ENCODE measurements at places on chromosomes 4 and X.

GRCh38 chr4:180057299-180057721 lies 2185.9 kb upstream of the TENM3 start:
- no peak for DNase-seq

DNA sequence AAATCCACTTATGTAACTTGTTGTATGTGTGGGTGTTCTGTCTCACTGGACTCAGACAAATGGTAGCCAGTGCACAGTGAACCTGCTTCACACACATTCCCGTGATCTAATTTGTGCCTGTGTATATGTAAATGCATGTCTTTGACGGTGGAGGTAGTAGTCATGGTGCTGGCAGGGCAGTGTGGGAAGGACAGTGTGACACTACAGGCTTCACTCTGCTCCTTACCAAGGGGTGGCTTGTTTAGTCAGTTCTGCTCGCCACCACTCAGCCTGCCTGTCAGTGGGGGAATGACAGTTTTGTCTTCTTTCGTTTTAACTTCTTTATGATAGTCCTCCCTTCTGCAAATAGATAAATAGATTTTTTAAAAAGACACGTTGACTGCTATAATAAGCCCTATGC lies 17.7 kb upstream of the PAQR3 start:
- no peak for DNase-seq

DNA sequence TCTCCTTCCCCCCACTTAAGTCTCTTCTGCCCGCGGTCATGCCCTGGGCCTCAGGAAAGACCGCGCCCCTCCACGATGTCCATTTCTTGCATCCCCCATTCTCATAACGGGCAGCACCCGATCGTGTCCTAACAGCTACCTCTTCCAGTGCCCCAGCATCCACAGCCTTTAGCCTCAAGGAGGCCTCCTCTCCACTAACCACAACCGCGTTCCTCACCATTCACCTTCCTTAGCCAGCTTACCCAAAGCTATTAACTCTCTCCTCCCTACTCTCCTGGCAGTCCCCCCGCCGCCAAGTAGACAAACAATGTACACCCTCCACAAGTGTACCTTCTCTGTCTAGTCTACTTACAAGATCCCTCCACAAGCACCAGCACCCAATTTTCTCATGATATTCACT lies 58.6 kb upstream of the PAGE5 start:
- no peak for DNase-seq

DNA sequence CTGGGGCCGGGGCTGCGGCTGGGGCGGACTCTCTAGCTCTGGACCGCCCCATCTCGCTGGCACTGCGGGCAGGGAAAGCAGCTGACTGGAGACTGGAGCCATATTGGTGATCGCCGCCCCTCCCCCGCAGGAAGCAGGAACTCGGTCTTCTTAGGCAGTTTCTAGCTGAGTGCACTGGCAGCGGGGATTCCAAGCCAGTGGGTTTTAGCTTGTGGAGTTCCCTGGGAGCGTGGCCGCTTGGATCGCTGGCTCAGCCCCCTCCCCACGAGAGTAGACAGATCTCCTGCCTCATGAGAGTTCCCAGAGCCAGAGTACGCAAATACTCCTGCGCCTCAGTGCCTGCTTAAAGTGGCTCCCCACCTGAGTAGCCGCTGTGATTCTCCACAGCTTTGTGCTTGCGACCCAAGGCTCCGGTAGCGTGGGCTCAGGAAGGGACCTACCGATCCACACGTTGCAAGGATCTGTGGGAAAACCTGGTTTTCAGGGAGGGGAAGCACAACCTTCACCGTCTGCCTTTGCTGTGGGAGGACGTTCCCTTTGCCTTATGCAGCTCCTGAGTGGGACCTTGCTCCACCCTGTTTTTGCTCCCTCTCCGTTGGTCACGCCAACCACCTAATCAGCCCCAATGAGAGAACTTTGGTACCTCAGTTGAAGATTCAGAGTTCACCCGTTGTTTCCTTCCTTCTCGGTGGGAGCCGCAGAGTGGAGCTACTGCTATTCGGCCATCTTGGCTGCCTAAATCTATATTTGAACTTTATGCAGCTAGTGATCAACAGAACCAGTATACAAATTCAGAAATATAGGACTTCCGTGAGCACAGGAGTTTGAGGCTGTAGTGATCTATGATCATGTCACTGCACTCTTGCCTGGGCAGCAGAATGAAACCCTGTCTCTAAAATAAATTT lies 803.9 kb upstream of the PCDH10 start:
- no peak for DNase-seq

- DNase-seq = no peak
Measured at GRCh38 chr4:26015133-26015651, 101.2 kb downstream of the SMIM20 start.

- DNase-seq = no peak
Measured at GRCh38 chr4:175805846-175806245, 6.2 kb downstream of the GPM6A start.

DNA sequence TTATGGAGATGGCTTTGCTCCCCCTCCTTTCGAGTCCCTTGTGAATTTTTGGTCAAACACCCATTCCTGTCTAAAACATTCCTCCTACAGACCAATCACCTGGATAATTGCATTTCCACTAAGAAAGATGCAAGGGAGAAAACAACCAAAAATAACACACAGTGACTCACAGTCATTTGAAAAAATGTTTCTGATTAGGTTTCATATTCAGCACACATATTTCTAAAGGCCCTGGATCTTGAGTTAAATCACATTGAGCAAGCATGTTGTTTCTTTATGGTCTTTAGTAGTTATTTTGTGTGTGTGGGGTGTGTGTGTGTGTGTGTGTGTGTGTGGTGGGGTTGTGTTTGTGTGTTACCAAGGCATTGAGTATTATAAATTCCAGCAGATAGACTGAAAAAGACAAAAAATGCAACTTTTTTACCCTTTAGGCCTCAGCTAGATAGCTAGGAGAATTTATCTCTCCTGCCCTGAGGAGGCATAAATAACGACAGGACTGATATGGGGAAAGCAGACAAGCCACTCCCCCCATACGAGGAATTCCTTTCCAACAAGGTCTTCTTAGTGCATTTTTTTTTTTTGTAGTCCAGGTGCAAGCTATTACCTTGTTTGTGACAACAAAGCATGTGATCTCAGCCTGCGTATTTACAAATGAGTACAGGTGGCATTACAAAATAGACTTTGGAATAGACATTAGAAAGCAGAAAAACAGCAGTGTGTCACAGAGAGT lies 265.4 kb upstream of the ADGRL3 start:
- DNase-seq = no peak

- no peak for DNase-seq
Measured at GRCh38 chrX:97740886-97741285, 857.2 kb downstream of the RPA4 start.

DNA sequence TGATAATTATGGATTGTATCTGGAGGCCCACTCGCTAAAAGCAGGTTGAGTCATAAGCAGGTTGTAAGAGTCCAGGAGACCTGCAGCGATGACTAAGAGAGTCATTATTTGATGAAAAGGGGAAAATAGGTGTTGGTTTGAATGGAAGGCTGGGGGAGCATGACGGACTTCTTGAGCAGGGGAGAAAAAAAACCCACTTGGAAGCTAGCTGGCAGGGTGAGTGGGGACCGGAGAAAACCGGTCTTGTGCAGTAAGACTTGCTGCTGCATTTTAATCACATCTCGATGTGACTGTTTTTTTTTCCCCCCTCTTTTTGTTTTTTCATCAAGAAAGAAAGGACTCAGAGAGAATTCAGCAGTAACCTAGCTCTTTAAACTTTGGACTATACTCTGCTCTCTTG lies 90.0 kb downstream of the IGSF1 start:
- DNase-seq = no peak

DNA sequence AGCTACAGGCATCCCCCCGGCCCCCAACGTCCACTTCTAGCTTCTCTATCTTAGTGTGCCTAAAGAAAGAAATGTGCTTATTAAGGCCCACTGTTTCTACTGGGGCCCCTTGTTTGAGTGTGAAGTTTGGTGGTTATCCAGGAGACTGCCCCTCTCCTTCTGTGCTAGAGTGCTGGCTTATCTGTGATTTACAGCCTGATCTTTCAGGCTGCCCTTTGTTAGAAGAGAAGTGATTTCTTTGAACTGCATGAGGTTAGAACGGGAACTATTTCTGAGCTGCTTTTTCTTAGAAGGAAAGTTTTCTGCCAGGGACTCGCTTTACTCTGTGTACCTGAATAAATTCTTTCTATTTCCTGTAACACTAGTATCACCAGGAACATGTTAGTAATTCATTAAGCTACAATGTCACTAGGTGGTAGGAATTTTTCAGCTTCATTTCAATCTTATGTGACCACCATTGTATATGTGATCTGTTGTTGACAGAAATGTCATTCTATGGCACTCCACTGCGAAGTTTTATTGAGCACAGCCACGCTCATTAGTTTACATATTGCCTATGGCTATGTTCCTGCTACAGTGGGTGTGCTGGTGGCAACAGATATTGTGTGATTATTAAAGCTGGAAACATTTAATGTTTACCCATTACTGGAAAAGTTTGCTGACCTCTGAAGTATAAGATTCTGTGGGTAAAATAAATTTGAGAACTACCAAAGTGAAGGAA lies 193.8 kb upstream of the CXorf51B start:
- no peak for DNase-seq

DNA sequence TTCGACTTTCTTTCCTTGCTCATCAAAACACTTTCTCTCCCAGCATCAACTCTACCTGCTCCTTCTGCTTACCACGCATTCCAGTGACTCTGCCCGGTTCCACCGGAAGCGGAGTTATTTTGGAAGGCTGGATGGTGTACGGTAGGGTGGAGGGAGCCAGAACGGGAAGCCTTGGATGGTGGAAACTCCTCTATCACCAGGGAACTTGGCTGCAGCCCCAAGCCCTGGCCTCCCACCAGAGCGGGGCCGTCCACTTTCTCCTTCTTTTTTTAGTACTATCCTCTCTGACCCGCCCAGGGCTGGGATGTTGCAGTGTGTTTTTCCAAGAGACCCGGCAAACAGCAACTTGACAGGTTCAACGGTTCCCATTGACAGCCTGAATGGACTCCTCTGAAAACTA lies 27.6 kb downstream of the ADGRG2 start:
- DNase-seq = no peak

- DNase-seq = peak; percentile 38
Measured at GRCh38 chr4:1010395-1011021, 918 bp upstream of the FGFRL1 start.

- no peak for DNase-seq
Measured at GRCh38 chr4:26568446-26568994, 15.4 kb upstream of the TBC1D19 start.

GRCh38 chrX:124260845-124261244 lies 71.6 kb upstream of the TEX13D start:
- no peak for DNase-seq

GRCh38 chr4:119329835-119330620 lies 8.1 kb upstream of the FABP2 start:
- DNase-seq = no peak

GRCh38 chrX:12951595-12951975 lies 23.3 kb upstream of the TMSB4X start:
- no peak for DNase-seq

- no peak for DNase-seq
Measured at GRCh38 chrX:69238887-69239231, 73.6 kb upstream of the PJA1 start.

DNA sequence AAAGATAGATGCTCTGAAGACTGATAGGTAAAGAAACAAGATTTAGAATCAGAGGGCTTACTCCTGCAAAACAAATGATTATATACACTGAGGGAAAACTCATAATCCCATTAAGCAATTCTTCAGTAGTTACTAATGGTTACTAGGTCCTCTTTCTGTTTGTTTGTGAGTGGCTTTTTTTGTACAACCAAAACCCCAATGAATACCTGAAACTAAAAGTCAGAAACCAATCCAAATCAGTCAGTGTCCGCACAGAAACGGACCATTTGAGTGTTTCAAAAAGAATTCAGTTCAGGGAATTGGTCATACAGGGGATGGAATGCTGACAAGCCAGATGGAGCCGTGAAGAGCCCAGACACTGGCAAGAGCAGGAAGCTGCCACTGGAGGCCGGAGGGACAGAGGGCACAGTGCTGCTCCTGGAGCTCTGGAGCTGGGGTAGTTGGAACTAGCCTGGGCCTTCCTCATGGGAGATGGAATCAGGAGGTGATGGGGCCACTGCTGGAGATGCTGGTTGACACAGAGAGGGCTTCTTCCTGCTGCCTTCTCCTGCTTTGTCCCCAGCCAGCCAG lies 31.9 kb downstream of the SETD7 start:
- DNase-seq = no peak

- peak; percentile 53 for DNase-seq
Measured at GRCh38 chr4:74096265-74096980, 2.6 kb downstream of the CXCL2 start.

DNA sequence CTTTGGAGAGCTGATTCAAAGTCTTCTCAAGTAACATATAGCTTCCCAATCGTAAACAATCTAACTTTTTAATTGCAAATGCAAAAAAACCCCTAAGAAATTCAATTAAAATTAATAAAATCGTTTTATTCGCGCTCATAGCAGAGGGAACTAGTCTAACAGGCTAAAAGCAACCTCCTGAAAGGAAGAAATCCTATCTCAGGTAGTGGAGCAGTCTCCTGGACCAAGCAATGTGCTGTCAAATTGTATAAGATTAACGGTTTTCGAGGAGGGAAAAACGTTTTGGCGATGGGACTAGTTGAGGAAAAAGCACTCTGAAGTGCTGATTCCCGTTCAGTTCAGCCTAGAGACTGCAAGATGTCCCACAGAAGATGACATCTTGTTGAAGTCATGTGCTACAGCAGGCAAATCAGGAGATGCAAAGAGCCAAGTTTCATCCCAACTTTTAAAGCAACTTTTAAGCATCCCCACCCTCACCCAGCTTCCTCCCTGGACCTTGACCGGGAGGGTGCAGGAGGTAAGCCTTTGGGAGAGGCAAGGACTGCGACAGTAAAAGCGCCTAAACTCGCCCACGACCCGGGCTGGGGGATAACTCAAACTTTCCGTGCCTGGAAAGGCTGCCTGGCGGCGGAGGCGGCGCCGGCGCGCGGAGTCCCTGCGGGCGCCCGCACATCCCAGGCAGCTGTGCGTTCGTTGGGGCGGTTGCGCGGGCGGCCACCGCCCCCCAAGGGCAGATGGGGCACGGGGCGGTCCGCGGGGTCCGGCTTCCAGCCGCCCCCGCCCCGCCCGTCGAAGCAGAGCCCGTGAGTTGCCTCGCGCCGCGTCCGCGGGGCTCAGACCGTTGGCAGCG lies 784 bp downstream of the MAP7D3 start:
- no peak for DNase-seq

DNA sequence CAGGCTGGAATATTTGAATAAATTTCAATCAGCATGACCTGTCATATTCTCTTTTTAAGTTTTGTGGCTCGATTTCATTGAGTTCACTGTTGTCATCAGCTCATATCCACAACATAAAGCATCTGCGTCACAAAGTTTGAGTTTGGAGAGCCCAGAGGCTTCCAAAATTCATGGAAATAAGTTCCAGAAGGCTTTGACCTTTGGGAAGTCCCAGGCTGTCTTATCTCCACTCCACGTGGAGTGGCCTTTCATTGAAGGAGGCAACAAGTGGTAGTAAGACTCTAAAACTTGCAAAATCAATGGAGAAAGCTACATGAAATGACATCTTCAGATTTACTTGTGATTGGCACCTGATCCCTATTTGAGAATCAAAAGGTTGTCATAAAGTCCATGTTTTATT lies 54.1 kb upstream of the UNC5C start:
- DNase-seq = no peak

- DNase-seq = no peak
Measured at GRCh38 chr4:159143687-159144086, 40.8 kb downstream of the RAPGEF2 start.

Data from KG1 (cell line).